ENCODE measurements at places on chromosomes 4 and X.
A peak's percentile ranks its signal among the peaks of the same experiment; 100 is the strongest.

- no peak for DNase-seq
Measured at GRCh38 chrX:100625985-100626491, 10.6 kb downstream of the TSPAN6 start.

DNA sequence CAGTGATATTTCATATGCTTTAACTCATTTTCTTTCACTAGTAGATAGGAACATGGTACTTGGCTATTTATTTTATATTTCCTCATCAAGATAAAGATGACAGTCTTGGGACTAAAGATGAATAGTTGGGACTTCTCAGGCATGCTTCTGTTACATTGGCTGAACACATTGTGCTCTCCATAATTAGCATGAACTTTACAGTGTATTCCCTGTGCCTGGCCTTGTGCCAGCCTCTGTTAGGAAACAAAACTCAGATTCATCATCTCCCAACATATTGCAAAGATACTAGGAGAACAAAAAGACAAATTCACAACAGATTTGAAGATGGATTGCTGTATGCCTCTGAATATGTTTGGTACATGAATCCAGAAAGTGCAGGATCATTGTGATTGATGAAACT, 26.4 kb downstream of the GRIA2 start:
- DNase-seq: no peak

- no peak for DNase-seq
Measured at GRCh38 chr4:115763051-115763450, 649.6 kb upstream of the NDST4 start.

GRCh38 chr4:76235915-76236314, 15.6 kb upstream of the FAM47E start:
- peak; percentile 83 for DNase-seq

GRCh38 chrX:134715930-134716619, 57.8 kb upstream of the PLAC1 start:
- no peak for DNase-seq

- DNase-seq: no peak
Measured at GRCh38 chr4:156695163-156695562, 276.4 kb downstream of the PDGFC start.

DNA sequence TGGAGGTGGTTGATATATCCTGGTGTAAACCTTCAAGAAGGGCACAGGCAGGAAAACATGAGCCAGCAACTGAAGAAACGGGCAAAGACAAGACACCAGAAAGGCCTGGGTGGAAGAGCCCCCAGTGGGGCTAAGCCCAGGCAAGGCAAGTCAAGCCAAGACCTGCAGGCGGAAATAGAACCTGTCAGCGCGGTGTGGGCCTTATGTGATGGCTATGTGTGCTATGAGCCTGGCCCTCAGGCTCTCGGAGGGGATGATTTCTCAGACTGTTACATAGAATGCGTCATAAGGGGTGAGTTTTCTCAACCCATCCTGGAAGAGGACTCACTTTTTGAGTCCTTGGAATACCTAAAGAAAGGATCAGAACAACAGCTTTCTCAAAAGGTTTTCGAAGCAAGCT, 7.2 kb downstream of the ZFP42 start:
- no peak for DNase-seq

DNA sequence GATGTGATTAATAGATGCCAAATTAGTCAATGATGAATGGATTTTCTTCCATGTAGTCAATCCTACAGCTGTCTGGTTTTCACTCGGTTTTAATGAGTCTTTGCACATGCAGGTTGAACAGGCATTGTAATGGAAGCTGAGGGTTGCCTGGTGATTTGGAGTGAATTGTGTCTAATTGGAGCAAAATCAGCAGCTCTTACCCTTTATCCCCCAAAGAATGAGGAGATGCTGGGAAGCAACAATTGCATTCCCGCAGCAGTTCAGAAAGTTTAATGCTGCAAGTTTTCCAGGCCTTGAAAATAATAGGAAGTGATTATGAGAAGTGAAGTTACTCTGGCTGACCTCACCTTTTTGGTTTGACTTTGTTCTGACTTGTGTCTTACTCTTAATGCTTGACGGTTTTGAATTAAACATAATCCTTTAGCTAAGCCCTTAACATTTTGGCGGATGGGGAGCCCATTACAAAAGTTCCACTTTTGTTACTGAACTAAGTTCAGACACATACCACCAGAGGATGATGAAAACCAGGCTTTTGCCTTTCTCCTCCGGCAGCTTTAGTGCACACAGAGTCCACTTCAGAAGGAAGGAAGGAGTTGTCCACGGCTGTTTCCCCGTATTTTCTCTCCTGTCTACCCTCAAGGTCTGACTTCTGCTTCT, 78.8 kb upstream of the TBC1D9 start:
- no peak for DNase-seq

- no peak for DNase-seq
Measured at GRCh38 chr4:3530051-3530450, 2.2 kb downstream of the LRPAP1 start.

- DNase-seq: peak; percentile 30
Measured at GRCh38 chrX:129637217-129638109, 17.3 kb downstream of the APLN start.

DNA sequence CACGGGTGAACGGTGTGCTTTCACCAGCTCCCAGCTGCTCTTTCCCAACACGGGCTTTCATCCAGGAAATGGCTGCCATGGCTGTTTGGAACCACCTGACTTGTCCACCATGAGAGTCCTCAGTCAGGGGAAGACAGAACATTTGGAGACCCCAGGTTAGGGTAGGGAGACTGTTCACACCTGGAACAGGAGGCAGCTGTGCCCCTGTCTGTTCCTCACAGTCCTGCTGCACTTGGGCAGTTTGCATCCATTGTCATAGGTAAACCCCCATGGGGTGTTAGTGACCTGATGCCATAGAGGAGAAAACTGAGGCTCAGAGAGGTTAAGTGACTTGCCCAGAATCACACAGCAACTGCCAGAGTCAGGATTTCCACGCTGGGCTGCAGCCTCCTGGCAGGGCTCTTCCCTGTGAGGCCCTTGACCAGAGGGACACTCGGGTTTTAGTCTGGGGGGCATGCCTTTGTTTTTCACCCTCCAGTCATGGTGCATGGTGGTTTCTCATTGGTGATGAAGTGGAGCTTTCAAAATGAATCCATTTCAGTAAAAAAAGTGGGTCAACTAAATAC, 54.5 kb downstream of the TRMT44 start:
- DNase-seq: no peak

DNA sequence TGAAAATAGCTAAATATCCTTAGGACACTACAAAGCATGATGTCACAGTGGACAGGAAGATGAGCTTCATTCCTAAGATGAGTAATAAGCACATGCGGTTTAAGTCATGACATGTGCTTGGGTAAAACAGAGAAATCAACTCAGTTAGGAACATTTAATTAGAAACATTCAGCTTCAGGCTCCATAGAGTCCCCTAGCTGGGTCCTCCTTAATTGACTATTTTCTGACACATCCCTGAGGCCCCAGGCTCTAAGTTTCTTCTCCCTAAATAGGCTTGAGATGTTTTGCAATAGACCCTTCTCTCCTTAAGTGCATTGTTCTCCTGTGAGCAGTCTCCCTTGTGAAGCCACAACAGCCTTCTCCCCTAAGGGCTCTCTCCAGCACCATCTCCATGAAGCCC, 70.4 kb upstream of the ANXA3 start:
- no peak for DNase-seq

DNA sequence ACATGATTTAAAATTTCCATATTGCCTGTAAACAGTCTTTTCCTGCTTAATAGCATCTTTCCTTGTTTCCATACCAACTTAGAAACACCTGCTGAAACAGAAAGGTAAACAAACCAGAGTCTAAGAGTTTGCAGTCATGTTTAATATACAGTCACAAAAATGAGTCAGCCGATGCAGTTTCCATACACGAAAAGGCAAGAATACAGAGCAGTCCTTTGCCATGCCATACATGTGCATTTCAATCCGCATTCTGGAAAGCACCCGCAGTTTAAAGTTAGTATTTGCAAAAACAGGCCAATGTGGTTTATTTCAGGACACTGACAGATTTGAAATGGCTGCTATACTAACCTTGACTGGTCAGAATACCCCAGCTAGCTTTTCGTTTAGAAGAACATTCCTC, 32.1 kb downstream of the ASB5 start:
- no peak for DNase-seq

DNA sequence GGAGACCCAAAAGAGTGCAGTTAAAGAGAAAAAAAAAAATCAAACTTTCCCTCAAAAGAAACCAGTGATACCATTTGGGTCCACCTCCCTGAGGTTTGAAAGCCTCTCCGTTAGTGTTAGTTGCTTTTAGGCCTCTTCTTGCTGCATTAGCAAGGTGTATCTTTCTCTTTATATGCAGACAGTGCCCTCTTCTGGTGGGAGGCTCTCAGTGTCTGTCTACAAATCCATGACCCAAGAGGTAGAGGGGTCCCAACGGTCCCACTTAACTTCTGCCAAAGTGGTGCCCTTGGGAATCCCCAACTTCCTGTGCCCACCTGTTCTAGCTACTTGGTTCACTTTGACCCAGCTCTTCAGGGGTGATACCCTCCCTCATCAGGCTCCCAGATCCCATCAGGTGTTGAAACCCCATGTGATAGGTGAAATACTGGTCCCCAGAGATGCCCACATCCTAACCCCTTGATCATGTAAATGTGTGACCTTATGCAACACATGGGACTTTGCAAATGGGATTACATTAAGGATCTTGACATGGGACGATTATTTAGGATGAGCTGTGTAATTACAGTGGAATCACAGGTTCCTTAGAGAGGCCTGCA, 63.7 kb upstream of the CD99 start:
- no peak for DNase-seq

DNA sequence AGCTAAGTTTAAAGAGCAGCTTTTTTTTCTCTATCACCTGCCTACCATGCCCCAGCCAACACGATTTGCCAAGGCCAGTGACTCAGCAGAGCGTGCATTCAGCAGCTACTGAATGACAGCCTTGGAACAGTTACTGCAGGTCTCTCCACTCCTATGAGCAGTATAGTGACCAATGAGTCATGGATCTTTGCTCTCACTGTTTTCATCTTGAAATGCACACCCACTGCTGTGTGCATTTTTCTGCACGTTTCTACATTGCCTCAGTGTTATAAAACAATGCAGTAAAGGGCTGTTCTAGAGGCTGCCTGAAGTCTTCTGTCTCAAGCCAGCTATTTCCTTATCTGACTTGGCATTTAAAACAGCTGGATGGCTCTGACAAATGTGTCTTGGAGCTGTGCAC, 66.0 kb upstream of the C4orf54 start:
- DNase-seq: peak; percentile 44

DNA sequence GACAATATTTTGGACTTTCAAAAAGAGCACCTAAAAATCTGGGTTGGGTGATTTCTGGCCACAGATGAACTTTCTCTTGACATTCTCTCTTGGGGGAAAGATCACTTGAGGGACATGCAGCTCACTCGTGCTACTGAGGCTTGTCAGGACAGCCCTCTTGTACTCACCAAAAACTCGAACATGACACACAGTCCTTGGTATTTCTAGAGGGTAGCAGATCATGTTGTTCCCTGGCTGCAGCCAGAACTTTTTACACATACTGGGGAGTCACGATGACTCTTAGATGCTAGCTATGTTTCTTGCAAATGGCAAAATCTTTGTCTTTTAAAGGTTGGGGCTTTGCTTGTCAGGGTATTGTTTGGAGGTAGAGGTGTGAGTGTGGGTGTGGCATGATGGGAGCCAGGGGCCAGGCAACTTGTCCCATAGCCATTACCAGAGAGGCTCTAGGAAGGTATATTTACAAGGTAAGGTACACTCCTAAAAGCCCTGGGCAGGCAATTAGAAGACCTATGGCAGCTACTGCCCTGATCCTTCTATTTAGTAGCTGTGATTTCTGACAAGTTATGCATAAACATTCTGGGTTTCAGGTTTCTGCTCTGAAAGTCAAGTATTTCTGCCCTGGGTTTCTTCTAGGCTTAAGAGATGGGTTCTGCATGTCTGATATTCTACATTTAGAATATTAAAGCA, 241.7 kb upstream of the TLL1 start:
- no peak for DNase-seq

GRCh38 chr4:561426-561825, 14.7 kb downstream of the TMEM271 start:
- no peak for DNase-seq

GRCh38 chr4:154529728-154530519, 20.3 kb downstream of the PLRG1 start:
- no peak for DNase-seq

DNA sequence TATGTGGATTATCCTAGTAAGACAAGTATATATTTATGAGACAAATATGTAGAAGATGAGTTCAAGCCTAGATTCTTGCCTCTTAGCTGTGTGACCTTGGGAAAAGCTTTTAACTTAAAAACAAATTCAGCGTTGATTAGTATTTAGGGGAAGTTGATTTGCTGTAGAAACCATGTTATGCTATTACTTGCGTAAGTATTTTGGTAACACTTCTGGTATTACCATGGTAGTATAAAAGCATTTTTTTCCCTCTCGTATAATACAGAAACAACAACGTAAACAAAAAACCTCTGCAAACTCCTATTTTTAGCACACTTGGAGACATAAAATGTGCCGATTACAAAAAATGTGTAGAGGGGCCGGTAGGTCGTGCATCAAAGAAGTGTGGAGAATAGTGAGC, 33.2 kb downstream of the STAG2 start:
- DNase-seq: no peak

GRCh38 chrX:866441-866990, 235.9 kb downstream of the SHOX start:
- no peak for DNase-seq

- no peak for DNase-seq
Measured at GRCh38 chr4:19947349-19947748, 304.4 kb upstream of the SLIT2 start.

DNA sequence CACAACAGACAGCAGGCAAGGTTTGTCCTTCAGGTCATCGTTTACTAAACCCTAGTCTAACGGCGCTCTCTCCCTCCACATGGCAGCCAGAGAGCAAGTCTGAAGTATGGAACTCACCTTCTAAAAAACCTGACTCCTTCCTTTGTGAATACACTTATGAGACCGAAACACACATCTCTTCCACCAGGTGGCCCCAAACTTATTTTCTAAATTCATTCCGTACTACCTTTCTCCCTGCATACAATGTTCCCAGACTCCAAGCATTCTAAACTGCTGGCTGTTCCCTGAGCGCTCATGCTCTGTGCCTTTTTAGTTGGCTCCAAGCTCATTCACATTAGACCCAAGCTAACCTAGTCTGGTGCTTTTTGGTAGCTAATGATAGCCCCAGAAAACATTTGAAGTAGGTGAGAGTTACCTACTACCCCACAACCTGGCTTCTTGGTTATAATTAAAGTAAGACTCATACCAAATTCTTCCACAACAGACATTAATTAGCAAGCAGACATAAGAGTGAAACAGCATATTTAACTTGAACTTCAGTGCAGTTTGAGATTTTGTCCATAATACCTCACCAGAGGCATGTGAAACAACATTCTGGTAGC, 67.6 kb upstream of the DCLK2 start:
- DNase-seq: peak; percentile 54

All from LoVo (cell line).